Activated naive CD4-positive, alpha-beta T cell (primary cell): ENCODE measurements at places on chromosomes 1 and 21.

DNA sequence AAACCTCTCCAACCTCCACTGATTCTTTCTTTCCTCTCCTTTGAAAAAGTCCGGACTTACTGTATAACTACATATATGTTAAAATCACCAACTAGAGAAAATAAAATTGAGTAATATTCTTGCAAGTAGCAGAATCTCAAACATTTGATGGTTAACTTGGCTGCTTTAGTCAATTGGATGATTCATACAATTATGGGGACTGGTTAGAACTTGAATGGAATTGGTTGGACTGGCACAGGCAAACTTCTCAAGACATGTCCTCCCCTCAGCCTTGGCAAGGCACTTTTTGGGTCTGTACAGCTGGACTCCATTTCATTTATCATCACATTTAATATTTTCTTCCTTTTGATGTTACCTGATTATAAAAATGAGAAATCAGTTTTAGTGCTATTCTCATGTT, 6.5 kb downstream of the WLS start:
- DNase-seq: no peak

DNA sequence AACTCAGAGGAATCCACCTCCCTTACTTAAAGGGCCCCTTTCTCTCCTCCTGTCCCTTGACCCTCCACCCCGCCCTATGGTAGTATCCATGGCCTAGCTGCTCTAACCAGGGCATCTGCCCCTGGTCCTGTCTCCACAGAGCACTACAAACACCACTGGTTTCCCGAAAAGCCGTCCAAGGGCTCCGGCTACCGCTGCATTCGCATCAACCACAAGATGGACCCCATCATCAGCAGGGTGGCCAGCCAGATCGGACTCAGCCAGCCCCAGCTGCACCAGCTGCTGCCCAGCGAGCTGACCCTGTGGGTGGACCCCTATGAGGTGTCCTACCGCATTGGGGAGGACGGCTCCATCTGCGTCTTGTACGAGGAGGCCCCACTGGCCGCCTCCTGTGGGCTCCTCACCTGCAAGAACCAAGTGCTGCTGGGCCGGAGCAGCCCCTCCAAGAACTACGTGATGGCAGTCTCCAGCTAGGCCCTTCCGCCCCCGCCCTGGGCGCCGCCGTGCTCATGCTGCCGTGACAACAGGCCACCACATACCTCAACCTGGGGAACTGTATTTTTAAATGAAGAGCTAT, 1.7 kb downstream of the BTG2 start:
- DNase-seq: no peak

DNA sequence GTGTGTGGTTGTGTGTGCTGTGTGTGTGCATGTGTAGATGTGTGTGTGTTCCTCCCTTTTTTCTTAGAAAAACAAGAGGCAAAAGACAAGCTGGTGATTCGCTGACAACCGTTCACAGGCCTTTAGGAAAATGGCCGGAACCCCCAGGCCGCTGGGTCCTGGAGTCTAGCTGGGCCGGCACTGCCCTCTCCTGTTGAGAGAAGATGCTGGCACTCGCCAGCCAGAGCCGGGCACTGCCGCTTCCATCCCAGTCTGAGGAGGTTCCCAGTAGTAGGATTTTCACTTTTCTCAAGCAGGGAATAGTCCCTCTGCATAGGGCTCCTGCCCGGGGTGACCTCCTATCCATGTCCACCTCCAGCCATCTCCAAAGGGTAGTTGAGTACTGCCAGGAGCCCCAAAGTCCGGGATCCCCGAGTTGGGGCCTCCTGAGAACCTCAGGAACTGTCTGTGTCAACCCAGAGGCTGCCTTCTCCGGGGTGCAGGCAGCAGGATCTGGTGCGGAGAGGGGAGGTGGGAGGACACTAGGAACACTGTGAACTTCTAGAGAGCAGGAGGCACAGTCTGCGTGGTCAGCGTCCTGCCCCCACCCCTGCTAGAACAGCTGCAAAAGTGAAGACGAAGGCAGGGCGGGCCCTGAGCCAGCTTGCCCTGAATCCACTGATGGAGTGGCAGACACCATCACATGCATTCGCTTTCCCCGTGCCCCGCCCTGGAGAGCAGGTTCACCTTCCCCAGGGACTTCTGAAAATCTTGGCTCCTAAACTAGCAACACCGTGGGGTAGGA, 44.1 kb upstream of the ARHGEF16 start:
- no peak for DNase-seq

GRCh38 chr1:225652729-225653462, at the start of gene ENAH:
Gene ENAH (minus strand): TSS chr1:225653123. CDS start chr1:225652690, 433 bp downstream.
- DNase-seq: no peak
